ENCODE measurements at places on chromosomes 7 and 10. TPM values are rescaled to one million over a fixed set of nuclear protein-coding genes. Genes with fewer than 3 reads are reported as not detected.
A peak's percentile ranks its signal among the peaks of the same experiment; 100 is the strongest.

NACAD gene
- total RNA-seq: 4.7 TPM

TAS2R4 gene
- total RNA-seq: 0.32 TPM

CFAP43 gene
- not detected for total RNA-seq

- DNase-seq: no peak
Measured at GRCh38 chr10:44126291-44126717, 258.6 kb downstream of the CXCL12 start.

DNA sequence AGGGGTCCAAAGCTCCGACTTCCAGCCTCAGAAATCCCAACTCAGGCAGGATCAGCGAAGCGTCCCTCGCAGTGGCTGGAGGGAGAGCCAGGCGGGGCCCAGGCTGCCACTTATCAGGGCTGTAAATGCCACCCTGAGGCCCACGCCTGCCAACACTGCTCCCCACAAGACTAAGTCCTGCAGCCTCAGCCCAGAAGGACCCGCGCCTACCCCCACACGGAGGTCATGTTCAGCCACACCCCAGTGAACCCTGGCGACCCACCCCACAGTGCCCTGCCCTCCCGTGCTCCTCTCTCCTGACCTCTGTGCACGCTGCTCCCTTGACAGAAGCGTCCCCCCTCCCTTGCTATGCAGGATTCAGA is 3.2 kb downstream of the PSMG3 start:
- no peak for DNase-seq

DNA sequence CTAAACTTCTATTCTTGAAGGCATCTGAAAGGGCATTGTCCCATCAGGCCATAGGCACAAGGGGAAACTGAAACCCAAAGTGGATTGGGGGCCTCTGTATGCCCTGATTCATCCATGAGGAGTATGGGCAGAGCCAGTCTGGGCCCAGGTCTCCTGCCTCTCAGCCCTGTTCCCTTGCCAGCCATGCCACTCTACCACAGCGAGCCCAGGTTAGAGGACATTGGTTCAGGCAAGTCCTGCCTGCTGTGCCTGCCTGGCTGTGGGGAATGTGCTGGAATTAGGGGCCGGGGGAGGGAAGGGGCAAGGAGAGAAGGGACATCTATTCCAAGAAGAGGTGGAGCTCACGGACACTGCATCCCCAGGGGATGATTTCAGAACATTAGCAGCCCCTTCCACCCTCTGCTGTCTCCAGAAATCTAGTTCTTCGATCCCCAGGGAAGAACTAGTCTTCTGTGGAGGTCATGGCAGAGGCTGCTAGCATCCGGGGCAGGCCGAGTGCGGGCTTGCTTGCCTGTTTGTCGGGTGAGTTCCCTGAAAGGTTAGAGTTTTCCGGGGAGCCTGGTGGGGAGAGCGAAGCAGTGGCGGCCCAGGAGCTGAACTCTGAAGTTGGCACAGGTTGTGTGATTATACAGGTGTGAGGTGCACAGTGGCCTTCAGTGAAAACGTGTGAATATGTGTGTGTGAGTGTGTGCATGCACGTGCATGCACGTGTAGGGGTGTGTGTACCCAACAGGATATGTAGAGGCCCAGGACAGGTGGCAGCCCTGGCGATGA is 37.8 kb downstream of the TBATA start:
- peak; percentile 44 for DNase-seq

SPAM1 gene
- total RNA-seq: not detected

CALML5 gene
- not detected for total RNA-seq

- DNase-seq: no peak
Measured at GRCh38 chr10:72881291-72881690, 12.2 kb upstream of the OIT3 start.

GRCh38 chr7:137305901-137306621 is 37.5 kb downstream of the PTN start:
- no peak for DNase-seq

DNAJC1 gene
- 10.9 TPM for total RNA-seq

UBN2 gene
- 11.9 TPM for total RNA-seq

DNA sequence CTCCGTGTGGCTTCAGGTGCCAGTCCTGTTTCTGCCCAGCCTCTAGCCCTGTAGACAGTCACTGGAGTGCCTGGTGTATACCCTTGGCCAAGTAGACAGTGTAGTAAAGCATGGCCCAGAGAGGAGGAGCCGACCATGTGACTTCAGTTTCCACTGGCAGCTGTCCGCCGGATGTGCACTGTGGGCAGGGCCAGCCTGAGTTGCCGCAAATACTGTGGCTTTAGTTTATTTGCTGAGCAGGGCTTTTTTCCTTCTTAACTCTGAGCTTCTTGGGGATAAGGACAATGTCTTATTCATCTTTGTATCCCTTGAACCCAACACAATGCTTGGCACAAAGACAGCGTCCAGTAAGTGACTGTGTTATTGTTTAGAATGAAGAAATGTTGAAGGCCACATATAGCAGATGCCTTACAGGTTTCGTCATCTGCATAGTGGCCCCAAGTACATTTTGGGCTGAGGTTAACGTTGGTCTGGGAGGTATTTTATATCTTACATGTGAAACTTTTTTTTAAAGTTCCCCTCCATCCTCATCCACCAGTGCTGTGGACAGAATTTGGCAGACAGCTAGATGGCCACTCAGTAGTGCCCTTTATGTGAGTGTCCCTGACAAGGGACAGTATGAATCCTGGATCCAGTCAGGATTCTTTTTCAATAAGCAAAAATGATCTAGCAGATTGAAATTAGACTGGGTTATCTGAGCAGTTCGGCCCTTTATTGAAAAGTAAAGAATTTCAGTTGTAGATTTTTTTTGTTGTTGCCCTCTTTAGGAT is 40.6 kb downstream of the CYP17A1 start:
- DNase-seq: peak; percentile 93

GALNT17 gene
- total RNA-seq: 72.1 TPM

- DNase-seq: no peak
Measured at GRCh38 chr10:15842556-15843169, 17.6 kb downstream of the MINDY3 start.

CROT gene
- 6.7 TPM for total RNA-seq

STAMBPL1 gene
- total RNA-seq: 2.0 TPM

- no peak for DNase-seq
Measured at GRCh38 chr7:139526578-139527544, 3.4 kb downstream of the CLEC2L start.

DNA sequence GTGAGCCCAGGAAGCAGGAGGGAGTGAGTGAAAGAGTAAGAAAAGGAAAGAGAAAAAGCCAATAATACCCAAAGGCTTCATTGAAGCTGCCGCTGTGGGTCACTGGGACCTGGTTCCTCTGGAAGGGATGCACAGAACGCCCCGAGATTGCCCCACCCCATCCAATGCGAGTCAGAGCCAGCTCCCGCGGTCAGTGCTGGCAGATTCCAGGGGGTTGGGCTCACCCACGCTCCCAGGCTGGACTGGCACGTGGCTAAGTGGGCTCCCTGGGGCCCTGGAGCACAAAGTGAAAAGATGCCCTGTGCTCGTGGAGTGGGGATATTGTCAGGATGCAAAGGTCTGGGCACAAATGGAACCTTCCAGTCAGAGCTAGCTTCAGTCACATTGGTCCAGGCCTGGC is 117.0 kb downstream of the OAT start:
- peak; percentile 25 for DNase-seq

RHOBTB1 gene
- 13.0 TPM for total RNA-seq

CTNNA3 gene
- total RNA-seq: 129 TPM

DNA sequence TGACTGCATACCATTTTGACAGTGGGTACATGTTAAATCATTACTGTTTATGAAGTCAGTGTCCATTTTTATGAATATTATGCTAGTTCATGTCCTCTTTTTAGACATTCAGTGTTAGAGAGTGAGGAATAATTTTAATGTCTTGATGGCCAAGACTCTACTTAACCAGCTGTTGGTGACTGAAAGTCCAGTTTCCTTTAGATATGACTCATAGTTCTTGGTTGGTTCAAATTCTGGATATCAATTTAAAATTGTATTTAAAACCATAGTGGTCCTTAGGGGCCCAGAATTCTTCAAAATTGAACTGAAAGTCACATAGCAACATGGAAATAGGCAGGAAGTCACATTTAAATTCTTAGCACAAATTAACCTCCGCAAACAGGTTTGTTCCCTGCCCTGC is 196.5 kb upstream of the PRPS1L1 start:
- DNase-seq: no peak

- no peak for DNase-seq
Measured at GRCh38 chr10:37682617-37683016, 174.8 kb downstream of the ZNF248 start.

DNA sequence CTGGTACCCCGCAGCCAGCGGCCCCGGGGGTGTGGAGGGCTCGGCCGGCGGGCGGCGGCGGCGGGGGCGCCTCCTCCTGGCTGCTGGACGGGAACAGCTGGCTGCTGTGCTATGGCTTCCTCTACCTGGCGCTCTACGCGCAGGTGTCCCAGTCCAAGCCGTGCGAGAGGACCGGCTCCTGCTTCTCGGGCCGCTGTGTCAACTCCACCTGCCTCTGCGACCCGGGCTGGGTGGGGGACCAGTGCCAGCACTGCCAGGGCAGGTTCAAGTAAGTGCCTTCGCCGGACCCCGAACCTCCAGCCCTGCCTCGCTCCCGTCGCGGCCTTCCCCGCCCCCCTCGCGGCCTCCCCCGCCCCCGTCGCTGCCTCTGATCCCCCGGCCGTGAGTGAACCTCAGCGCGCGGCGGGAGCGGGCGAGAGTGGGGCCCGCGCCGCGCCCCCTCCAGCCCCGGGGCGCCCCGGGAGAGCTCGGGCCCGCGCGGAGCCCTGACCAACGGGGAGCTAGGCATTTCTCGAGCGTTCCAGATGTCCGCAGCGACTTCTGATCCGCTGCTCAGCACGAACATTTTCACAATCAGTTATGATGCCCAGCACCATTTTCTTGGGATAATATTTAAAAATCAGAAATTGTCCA is 727 bp downstream of the ATRNL1 start:
- no peak for DNase-seq

GJD4 gene
- not detected for total RNA-seq

TMEM60 gene
- total RNA-seq: 6.6 TPM

LIPN gene
- total RNA-seq: not detected

AKR1C4 gene
- total RNA-seq: not detected

DPP6 gene
- 0.19 TPM for total RNA-seq

DNA sequence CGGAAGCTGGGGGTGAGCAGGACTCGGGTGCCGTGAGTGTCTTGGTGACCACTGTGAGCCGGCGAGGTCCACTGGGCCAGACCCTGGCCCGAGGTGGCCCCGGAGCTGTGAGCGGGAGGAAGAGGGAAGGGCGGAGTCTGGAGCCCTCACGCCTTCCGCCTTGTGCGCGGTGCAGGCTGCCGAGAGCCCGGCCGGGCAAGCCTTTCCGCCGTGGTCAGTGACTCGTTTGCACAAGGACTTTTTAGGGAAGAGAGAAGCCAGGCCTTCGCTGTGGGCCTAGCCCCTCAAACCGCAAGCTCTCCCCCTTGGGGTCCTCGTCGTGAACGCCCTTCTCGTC is 40.9 kb upstream of the ZNF32 start:
- peak; percentile 84 for DNase-seq

DNA sequence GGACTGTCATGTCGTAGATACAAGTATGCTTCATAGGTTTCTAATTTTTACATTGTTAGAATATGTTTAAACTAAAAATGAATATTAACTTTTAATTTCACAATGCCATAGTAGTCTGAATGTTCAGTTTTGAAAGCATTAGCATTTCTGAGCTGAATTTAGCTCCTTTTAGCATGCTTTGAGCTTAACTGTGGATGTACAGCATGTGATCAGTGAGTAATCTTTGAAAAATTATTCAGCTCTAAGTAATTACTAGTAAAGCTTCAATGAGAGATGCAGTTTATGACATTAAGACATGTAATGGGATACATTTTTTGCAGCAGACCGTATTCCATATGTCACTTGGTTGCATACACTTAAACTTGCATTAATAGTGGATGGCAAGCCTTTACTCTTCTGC is 114.1 kb upstream of the WNT16 start:
- DNase-seq: no peak

GRCh38 chr10:6558759-6559461 is 21.2 kb downstream of the PRKCQ start:
- no peak for DNase-seq

- peak; percentile 12 for DNase-seq
Measured at GRCh38 chr7:44287488-44288380, 37.7 kb downstream of the CAMK2B start.

All from Right ventricle myocardium superior (tissue), 1 donor.